Immature natural killer cell (primary cell): ENCODE measurements at places on chromosomes 6 and 20. TPM values are rescaled to one million over a fixed set of nuclear protein-coding genes. Genes with fewer than 3 reads are reported as not detected.

GRCh38 chr6:113762641-113763040 is 94.5 kb upstream of the MARCKS start:
- DNase-seq: no peak

The RXRB gene
- polyA plus RNA-seq: 11.8 TPM

- DNase-seq: no peak
Observed at GRCh38 chr20:4344670-4345069, 329.3 kb upstream of the RNF24 start.

DNA sequence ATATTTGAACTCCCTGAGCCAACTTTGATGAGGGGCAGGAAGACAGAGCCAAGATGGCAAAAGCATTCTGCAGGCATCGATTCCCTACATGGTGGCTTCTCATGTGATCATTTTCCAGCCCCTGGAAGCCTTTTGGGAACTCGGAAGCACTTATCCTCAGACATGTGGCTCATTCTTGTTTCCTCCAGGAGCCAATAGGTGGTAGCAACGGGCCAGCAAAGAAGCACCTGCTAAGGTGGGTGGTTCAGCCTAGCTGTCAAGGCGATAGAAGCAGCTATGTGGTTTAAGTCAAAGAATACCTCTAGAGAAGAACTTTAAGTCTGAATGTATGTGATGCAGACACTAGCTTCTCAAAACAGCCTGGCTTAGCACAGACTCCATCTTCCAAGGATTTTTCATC is 64.9 kb upstream of the PAX1 start:
- no peak for DNase-seq

- no peak for DNase-seq
Observed at GRCh38 chr6:92715991-92716390, 703.4 kb downstream of the EPHA7 start.

- no peak for DNase-seq
Observed at GRCh38 chr6:131898718-131899117, 52.5 kb downstream of the CCN2 start.

The BCLAF1 gene
- polyA plus RNA-seq: 113 TPM

DNA sequence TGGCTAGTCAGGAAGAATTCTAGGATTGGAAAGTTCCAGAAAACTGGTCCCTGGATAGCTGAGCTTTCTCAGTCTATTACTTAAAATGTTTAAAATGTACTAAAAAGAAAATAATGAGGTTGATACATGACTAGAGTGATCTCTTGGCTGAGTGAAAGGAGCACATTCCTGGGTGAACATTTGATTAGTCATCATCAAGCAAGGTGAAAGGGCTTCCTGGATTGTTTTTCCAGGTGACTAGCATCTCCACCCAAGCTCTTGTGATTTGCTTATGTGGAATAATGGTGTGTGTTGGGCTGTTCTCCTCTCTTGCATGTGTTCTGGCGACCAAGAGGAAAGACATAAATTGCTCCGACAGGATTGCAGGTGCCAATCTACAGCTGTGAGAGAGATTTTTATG is 42.9 kb downstream of the PKIB start:
- DNase-seq: no peak

GRCh38 chr6:4169028-4169789 is 33.8 kb upstream of the ECI2 start:
- DNase-seq: no peak

The ZSCAN23 gene
- not detected for polyA plus RNA-seq

DNA sequence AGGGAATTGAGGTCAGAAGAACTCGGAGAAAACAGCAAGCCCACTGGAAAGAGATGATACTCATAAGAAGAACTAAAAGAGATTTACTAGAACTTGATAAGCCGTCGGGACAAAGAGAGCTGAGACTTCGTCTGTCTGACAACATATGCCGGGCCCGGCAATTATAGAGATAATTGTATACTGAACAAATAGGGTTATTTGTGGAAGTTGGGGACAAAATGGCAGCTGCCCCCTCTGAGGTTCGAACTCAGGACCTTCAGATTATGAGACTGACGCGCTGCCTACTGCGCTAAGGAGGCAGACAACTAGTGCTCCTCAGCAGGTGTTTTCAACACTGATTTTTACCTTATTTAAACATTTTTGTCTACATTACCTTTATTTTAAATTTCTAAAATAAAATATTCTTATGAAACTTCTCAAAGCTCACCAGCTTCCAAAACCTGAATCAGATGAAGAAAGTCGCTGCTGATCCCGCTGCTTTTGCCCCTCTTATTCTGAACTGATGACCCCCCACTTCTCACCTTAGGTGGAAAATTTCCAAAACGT is 29.3 kb upstream of the TRIM27 start:
- DNase-seq: peak; percentile 25

The HUS1B gene
- 1.7 TPM for polyA plus RNA-seq
